ENCODE measurements at places on chromosomes 7 and 10.

DNA sequence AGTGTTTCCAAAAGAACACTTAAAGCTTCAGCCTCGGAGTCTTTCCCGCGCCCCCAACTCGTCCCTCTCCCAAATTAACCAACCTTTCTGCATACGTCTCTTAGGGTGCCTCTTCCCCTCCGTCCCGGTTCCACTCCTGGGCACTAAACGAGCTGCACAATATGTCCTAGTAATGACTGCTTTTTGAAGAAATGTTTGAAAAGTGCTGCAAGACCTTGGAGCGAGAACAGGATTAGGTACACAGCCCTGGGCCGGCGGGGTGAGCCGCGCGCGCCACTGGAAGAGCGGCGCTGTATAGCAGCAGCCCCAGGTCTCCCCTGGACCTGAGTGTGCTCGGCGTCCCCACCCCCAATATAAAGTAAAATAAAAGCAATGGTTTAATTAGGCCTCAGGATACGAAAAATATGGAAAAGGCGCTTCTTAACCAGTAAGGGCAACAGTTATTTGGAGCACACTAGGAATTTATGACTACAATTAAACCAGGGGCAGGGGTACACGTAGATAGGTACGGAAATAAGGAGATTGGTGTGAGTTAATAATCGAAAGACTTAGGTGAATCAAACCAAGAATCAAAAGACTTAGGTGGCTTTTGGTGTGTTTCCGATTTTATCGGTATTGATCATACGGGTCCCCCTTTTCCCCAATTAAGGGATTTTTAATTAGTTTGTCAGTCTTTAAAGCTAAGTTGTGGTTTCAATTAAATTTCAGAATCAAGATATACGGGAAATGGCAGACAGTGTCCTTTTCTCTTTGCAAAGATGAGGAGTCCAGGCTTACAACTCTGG lies 1.9 kb downstream of the TET1 start:
- peak; percentile 30 for DNase-seq

- DNase-seq: no peak
These were observed 279.5 kb upstream of the AUTS2 start for GRCh38 chr7:69318794-69319193.

DNA sequence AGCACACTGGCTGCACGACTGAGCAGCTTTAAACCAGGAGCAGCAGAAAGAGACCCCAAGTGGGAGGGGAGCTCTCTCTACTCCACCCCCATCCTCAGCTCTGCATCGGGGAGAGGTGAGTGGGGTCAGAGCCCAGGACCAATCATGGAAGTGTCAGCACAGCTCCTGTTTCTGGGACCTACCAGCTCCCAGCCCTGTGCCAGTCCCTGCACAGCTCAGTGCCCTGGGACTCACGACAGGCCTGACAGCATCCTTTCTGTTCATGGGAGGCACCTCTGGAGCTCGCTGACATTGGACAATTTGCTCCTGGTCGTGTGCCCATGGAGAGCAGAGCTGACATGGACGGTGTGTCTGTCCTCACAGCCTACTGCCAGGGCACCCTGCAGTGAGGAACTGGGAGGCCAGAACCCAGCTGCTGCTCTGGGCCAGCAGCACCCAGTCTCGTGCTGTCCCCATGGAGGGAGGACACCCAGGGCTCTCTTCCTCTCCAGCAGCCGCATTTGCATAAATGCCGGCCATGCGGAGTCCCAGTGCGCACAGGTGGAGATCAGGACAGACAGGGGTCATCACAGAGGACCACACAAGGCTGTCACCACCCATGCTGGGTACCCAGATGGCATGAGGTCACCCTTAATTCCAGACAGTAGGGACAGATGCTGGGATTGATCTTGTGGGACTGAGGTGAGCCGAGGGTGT lies 45.9 kb upstream of the MSMB start:
- peak; percentile 1 for DNase-seq

DNA sequence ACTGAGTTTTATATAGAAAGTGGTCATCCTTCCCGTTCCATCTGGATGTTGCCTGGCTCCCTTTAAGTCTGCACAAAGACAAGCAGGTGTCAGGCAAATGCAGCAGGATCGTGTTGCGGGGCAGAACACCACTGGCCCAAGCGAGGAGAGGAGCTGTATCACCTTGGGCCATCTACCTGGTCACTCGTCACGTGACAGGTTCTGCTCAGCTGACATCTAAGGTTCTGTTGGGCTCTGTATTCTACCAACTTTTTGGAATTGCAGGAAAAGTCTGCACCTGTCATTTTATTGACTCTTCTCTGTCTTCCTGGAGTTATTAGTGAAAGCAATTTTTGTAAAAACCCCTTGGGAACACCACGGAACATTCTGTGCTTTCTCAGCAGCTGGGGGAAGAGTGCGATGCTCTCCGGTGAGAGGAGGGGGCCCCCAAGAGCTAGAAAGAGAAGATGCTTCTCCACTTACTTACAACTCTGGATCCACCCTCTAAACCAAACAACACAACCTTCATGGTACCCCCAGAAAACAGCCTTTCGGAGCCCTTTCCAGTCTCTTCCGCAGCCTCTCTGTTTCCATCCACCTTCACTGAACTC lies 83.4 kb upstream of the NMT2 start:
- no peak for DNase-seq

DNA sequence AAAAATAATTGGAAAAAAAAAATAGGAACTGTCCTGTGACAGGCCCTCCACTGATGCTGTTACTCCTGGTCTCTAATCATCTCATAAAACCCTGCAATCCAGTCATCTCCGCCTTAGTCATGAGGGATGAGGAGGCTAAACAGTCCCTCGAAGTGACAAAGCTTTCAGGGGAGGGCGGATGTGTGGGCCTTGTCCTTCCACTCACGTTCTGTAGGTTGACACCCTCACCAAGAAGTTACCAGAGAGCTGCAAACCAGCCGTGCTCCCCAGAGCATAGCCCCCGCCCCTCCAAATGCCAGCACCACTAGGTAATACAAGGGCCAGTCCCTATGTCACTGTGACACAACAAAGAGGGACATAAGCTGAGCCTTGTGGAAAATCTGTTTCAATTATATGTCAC lies 11.9 kb downstream of the COBL start:
- DNase-seq: no peak

GRCh38 chr10:15244635-15245197 lies 76.2 kb upstream of the NMT2 start:
- DNase-seq: no peak

GRCh38 chr7:49245062-49245461 lies 320.7 kb downstream of the CDC14C start:
- DNase-seq: peak; percentile 10

DNA sequence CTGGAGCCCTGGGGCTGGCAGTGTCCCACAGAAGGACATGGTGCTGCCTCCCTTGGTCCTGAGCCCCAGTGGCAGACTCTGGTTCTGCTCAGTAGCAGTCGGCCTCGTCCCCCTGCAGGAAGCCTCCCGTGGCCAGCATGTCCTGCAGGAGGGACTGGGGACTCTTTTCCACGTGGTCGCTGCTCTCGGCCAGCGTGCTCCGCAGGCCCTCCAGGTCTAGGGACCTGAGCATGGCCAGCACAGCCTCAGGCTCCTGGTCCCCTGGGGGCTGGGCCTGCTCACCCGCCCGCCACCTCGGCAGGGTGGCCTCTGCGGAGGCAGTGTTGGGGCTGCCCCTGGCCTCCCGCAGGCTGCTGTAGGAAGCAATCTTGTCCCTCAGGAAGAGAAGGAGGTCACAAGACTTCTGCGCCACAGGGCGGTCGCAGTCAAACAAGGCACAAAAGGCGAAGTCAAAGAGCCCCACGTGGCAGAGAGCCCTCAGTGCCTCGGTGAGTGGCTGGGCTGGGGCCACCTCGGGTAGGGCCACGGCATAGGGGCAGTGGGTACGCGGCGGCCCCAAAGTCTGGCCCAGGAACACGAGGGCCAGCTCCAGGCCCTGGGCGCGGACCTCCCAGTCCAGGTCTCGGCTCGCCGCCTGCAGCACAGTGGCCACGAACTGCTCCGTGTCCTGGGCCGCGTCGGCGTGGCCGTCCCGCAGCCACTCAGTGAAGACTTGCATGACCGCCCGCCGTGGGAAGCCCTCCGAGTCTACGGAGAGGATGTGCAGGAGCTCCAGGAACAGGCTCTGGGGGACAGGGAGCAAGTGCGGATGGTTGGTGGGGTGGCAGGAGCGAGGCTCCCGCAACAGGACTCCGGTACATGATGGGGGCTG lies 17.1 kb downstream of the BRAT1 start:
- DNase-seq: peak; percentile 10

GRCh38 chr7:143960813-143961610 lies 6.4 kb downstream of the OR2F1 start:
- no peak for DNase-seq

GRCh38 chr7:129343099-129343700 lies 91.0 kb upstream of the STRIP2 start:
- peak; percentile 19 for DNase-seq

DNA sequence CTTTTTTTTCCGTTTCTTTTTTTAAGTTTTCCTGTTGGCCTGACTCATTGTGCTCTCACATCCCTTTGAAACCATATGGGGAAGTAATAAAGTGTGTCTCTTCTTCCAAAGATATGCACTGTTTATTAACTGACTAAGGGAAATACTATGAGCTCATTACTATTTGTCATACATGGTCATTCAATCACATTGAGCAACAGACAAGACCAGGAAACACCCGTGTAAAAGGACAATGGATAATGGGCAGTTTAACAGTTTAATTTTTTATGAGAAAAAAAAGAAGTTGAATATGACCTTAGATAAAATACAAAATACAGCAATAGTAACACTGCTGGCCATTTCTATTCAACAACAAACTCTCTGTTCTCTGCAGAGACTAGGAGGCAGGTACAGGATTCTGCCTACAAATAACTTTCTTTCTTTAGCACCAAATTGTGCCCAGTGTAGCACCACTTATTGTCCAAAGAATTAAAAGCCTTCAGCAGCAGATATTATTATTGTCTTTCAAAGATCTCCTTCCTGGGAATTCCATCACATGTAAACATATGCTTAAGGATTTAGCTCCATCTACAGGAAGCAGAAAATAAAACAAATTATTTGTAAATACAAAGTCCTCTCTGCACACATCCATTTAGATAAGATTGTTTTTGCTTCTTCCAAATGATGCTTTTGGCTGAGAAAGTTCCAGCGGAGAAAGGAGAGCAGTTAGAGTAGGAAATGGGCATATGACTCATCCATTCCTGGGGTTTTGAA lies 55.0 kb upstream of the AKR1E2 start:
- peak; percentile 51 for DNase-seq

DNA sequence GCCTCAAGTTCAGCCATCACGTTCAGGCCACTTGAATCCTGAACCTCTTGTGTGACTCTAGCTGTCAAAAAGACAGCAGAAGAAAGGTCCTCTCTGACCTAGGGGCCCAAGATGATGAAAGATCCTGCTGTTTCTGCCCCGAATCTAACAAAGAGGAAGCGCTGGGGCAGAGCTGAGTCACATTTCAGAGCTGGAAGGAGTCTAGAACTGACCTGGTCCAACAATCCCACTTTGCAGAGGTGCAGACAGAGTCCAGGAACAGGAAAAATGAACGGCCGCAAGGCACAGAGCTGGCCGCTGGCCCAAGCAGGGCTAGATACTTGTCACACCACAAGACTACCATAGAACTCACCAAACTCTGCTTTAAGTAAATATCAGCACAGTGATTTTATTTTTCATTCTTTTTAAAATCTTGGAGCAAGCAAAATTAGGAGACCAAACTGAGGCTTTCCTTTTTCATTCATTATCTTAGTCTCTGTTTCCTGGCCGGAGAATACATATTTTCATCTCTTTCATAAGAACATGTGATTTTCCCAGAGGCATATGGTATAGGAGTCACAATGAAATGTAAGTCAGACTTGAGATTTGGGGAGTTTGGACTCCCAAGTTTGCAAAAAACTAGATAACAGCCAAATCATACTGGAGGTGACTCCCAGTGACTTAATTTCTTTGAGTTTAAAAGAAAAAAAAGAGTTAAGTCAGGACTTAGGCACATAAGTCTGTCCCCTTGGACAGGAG lies 52.8 kb downstream of the CHST15 start:
- DNase-seq: no peak

DNA sequence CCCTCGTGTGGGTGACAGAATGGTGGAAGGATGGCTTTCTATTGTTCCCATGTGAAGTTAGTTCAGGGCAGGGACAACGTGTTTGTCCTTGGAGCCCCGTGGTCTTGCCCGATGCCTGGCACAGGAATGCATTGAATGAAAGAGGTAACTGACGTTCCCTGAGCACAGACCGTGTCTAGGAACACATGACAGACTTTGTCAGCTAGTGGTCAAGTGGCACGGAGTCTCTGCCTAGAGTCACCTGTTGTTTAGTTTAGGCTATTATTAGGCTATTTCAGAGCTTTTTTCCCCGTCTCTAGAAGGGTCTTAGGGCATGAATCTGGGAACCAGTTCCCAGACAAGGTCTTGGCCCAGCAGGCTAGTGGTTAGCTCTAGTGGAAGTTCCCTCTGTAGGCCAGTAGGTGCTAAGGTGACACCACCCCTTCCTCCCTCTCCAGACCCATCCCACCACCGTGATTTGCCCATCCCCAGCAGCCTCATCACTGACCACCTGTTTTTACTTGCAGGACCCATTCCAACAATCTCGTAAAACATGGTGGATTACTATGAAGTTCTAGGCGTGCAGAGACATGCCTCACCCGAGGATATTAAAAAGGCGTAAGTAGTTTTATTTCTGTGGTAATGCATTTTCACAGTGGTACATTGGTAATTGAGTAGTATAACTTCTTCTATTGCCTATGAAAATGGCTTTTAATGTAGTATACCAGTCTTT lies 21.4 kb downstream of the DNAJB6 start:
- DNase-seq: no peak

DNA sequence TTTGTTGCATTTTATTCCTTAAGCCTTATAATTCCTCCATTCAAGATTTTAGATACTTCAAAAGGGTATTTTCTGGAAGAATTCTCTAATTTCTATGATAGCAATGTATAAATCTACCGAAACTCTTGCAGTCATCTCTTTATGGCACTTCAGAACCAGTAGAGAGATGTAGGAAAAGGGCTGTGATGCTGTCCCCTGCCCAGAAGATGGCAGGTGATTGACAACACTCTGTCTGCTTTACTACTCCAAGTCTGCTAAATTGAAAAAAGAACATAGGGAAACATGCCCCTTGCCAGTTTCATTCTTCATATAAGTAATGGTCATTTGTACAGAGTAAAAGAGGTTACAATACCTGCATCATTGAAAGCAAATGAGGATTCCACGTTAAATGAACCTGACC lies 5.1 kb downstream of the TCTN3 start:
- DNase-seq: no peak

- DNase-seq: no peak
These were observed 182.6 kb downstream of the NEBL start for GRCh38 chr10:20714518-20714917.

GRCh38 chr7:17044396-17044795 lies 162.6 kb upstream of the AGR3 start:
- no peak for DNase-seq

DNA sequence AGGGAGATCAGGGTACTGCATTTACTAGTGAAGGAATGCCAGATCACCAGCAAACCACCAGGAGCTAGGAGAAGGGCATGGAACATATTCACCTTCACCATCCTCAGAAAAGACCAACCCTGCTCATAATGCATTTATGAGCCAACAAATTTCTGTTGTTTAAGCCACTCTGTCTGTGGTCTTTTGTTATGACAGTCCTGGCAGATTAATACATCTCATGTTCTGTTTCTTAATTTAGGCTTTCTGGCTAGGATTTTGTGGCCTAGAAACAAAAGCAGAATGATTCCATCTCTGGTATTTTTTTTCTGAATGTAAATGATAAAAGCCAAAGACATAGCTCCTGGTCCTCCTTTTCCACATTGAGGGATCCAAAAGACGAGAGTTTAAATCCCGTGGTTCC lies 797.9 kb downstream of the TYW1 start:
- DNase-seq: no peak

- DNase-seq: no peak
These were observed 30.9 kb upstream of the KLHL7 start for GRCh38 chr7:23074443-23075261.

- no peak for DNase-seq
These were observed 158.8 kb downstream of the ANK3 start for GRCh38 chr10:60230892-60231291.

- no peak for DNase-seq
These were observed 11.9 kb downstream of the MYPN start for GRCh38 chr10:68121020-68121743.
